ENCODE measurements at places on chromosomes 12 and 14.

DNA sequence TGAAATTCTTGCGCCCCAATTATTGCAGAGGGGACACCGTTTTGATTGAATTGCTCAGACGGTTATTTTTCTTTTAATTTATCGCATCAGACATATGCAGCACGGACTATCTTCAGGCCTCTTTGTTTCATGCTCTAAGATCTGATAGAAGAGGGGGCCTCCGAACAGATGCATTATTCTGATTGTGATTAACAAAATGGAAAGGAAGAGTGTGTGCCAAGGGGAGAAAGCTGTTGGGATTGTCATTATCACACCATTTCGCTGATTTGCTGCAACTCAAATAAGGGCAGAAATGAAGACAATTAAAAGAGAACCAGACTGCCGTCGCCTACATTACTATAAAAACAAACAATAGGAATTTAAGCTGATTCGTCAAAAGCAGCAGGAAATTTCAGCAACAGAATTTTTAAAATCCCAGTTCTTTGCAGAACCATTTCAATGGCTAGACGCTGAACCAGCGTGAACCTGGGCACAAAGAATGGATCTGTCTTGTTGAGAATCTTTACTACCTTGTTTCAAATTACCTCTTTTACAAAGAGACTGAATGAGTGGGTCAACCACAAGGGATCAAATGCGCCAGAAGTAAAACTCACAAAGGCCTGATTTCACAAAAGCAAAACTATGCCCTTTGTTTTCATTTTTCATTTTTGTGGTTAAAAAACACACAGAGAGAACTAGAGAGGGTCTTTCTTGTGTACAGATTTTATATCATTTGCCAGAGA is 30.6 kb downstream of the TMEM132D start:
- DNase-seq: no peak

- no peak for DNase-seq
Observed at GRCh38 chr12:31498424-31498823, 92.5 kb downstream of the DENND5B start.

DNA sequence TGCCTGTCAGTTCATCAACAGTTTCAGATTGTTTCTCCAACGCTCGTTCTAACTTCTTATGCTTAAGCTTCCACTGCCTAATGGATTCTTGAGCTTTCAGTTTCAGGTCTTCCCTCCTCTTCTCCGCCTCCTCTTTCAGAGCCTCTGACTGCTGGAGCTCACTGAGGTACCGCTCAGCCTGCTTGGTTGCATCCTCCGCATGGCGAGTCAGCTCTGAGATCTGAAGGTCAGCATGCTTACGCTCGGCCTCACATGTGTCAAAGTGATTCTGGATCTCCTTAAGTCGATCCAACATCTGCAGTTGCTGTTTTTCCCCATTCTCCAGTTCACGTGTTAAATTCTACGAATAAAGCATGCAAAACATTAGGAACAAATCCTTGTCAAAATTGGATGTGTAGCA is 148.8 kb downstream of the CEP128 start:
- no peak for DNase-seq

- DNase-seq: no peak
Observed at GRCh38 chr12:89306827-89307473, 45.4 kb downstream of the DUSP6 start.

DNA sequence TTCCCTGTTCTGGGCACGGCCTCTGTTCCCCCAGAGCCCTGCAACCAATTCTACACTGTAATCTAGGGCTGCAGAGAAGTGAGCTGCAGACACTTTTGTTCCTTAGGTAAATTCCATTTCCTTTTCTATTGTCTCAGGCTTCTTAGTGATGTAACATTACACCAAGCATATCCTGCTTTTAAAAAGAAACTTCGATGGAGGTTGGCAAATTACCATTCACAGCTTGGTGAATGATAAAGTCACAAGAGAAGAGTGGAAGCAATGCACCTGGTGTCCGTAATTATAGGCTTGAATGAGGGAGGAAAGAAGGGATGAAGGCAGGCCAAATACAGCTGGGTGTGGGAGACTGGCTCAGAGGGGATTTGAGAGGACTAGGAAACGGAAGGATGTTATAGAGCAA is 68.6 kb downstream of the PPM1A start:
- DNase-seq: no peak

GRCh38 chr12:3144495-3144894 is 67.3 kb downstream of the TSPAN9 start:
- no peak for DNase-seq

- DNase-seq: no peak
Observed at GRCh38 chr12:23356440-23356839, 593.0 kb downstream of the SOX5 start.
